ENCODE measurements at places on chromosomes 12 and 14. TPM values are rescaled to one million over a fixed set of nuclear protein-coding genes. Genes with fewer than 3 reads are reported as not detected.

FGF23 gene
- total RNA-seq: not detected

AGAP2 gene
- 2.7 TPM for total RNA-seq

INHBE gene
- not detected for total RNA-seq

DEPDC4 gene
- total RNA-seq: 2.5 TPM

KRT7 gene
- 1.7 TPM for total RNA-seq

UBR7 gene
- total RNA-seq: 23.6 TPM

ASB2 gene
- total RNA-seq: 5.2 TPM

DNA sequence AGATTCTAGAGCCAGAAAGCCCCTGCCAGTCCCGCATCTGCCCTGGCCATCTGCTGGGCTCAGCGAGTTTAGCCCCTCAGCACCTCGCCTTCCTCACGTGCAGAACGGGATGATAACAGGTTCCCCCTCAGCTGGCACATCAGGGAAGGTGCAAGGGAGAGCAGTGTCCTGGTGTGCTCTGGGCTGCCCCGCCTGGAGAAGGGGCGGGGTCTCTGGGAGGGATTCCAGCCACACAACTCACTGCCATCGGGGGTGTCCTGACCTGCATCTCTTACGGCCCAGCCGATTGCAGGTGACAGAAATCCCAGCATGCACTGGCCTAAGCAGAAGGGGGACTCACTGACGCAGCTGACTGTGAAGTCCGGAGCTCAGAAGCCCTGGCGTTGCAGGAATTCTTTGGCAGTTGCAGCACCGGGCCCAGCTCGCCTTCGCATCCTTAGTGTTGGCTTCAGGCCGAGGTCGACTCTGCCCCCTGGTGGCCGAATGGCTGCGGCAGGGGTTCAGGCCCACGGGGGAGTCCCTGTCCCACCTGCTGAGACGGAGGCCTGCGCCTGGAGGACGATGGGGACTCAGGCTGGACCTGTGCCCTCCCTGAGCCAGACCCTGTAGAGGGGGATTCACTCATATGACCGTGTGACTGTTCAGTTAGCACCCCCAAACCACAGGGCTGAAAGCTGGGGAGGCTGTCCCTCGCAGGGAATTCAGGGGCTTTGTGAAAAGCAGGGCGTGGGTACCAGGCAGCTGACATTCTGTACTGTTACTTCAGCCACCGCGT is 178.6 kb downstream of the ADGRD1 start:
- peak; percentile 77 for DNase-seq

- DNase-seq: no peak
Observed at GRCh38 chr12:26092346-26093105, 32.3 kb downstream of the BHLHE41 start.

DNA sequence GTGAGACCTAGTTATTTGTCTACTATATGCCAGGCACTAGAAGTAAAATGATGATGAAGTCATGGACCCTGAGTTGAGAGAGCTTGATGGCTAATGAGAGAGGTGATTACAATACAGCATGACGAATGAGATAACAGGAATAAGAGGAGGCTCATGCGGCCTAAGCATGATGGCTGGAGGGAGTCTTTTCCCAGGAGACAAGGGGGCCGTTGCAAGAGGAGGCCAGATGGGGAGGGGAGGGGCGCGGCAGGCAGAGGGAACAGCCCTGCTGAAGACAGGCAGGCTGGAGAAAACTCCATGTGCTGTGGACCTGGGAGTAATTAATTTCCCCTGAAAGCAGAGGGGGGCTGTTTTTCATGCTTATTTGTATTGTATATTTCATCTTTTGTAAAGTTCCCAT is 144.7 kb upstream of the RFLNA start:
- DNase-seq: no peak

DNA sequence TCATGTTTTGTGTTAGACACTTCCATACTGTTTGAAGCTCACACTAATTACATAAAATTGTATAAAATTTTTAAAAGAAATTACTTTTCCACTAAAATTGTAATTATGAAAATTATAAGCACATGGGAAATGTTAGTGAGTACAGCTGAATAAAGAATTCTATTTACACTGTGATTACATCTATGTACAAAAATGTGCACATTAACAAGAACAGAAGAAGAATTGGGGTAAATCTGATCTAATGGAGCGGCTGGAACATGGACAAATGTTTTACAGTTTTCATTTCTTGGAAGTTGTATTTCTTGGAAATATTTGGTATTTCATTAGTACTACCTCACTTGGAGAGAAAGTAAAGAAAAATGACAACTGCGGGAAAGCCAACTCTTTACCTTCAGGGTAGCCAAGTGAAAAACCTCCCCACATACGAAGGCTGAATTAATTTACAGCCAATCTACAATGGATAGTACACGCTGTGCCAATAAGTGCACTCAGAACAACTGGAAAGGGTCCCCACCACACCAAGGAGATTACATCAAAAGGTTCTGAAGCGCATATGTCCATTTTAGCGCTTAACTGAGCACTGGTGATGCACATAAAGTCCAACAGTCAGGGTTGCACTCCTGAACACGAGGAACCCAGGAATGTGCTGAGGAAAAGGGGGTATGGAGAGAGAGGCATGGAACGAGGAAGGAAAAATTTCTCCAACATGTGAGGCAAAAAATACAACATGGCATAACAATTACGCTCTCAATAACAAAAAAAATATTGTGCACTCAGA is 17.5 kb downstream of the MED13L start:
- DNase-seq: no peak

DNA sequence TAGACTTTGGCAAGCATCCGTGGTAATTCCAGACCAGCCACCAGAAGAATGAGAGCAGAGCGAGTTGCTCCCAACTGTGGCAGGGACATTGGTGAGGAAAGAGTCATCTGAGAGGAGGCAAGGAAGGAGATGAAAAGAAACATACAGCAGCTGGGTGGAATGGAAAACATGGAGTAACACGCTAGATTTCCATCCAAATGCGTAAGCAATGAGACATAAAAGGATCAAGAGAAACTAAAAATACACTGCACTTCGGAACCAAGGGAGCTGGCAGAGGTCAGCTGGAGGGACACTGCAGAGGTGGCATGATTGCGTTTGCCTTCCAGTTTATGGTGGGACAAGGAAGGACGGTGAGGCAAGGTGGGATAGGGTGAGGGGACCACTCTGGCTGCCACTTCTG is 82.9 kb downstream of the DDX51 start:
- DNase-seq: no peak

DNA sequence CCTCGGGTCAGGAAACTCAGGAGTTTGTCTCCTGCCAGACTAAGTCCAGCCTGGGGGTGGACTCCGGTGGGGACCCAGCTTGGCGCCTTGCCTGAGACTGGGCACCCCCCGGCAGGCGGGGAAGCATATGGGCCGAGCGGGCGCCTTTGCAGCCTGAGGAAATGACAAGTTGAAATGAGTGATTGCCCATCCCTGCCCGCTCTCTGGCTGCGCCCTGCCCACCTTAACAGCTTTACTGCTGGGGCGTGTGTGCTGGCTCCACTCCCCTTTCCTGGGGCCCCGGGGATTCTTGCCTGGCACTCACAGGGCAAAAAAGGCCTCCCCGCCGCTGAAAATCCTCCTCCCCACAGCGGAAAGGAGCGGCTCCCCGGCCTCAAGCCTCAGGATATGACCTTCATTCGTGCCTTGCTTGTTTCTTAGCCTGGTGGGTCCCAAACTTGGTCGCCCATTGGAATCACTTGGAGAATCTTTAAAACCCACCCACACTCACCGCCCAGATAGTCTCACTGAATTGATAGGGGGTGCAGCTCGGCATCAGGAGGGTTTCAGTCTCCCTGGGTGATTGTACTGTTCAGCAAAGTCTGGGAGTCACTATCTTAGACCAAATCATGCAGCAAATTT is 1.5 kb downstream of the RFLNA start:
- DNase-seq: peak; percentile 91

- DNase-seq: no peak
Observed at GRCh38 chr12:123001464-123001863, 21.0 kb downstream of the ARL6IP4 start.

- no peak for DNase-seq
Observed at GRCh38 chr12:14431975-14432374, 66.5 kb downstream of the ATF7IP start.

GRCh38 chr14:101884089-101884933 is 80.1 kb upstream of the DYNC1H1 start:
- DNase-seq: no peak

DNA sequence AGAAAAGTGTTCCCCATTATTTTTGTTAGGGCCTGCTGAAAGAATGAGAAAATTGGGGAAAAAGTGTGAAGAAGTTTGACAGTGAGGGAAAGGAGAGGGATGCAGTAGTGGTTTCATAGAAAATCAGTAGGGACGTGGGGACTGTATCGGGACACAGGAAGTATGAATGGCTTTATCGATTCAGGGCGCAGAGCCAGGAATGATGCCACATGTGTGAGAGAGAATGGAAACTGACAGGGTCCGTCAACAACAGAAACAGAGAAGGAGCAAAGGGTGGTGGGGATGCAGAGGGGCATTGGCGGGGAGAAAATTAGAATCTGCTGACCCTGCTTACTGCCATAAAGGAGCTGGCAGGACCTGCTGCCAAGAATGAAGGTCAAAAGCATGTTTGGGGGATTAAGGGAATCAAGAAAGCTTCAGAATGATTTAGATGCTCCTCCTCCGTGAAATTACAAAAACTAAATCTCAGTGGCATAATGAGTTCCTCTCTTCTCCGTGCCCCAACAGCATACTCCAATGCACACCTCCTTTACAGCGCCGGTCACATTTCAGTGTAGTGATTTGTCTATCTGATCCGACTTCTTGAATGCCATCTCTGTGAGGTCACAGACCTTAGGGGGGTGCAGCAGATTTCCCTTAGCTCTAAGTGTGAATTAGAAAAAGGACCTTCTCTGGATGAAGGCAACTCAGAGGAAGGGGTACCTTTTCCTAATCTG is 92.6 kb downstream of the EMP1 start:
- no peak for DNase-seq

- DNase-seq: no peak
Observed at GRCh38 chr12:90280033-90280432, 571.4 kb upstream of the ATP2B1 start.

GRCh38 chr14:22597265-22597664 is 835 bp upstream of the ABHD4 start:
- DNase-seq: no peak

- no peak for DNase-seq
Observed at GRCh38 chr14:23485326-23485725, 15.8 kb downstream of the NGDN start.

DNA sequence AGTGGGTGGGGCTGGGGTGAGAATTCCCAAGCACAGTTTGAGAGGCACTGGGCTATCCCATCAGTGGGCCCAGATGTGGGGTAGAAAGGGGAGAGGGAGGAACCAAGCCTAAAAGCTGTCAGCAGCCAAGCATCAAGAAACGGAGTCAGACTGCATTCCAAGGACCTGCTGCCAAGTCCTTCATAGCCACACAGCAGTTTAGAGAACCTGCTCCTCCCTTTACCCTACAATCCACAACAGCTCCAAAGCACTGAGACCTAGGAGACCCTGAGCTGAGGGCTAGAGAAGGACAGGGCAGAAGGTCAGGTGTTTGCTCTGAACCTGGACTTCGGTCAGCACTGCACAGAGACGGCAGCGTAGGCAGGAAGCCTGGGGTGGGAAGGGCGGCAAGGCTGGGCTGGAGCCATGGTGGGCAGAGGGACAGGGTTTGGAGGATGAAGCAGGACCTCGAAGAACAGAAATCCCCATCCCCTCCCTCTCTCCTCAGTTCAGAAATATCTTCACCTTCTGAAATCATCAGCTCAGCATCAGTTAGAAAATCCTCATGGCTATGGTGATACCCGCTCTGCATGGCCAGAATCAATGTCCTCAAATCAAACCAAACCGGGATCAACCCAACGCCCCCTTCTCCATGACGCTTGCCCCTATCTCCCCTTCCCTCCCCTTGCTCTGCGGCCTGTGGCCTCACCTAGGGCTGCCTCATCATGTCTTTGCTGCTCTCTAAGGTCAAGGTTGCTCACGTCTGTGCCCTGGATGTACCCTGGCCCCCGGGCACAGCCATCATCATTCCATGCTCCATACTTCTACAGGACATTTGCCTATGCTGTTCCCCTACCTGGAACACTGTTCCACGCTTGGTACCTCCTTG is 12.9 kb upstream of the SERPINA4 start:
- DNase-seq: no peak

DNA sequence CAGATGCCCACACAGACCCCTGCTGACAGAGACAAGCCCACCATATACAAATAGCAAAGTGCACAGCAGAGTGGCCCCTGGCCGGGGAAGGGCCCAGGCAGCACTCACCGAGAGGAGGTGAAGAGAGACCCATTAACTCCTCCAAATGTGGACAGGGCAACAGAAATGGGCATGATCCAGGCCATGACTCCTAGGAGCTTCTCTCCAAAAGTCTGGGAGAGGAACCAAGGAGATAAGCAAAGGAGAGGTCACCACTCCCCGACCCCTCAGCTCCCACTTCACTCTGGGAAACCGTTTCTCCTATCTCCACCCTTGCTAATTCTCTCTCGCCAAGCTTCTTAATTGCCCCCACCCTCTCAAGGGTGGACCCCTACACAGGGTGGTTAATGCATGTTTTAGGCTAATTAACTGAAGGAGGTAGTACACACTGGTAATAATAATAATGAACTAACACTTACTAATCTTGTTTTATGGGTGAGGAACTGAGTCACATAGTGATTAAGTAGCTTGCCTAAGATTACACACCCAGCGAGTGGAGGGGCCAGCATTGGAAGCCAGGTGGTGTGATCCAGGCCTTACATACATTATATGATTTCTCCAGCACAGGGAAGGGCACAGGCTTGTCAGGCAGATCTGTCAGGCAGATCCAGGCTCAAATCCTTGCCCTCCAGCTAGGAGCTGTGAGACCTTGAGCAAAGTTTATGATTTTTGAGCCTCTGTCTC is 18.9 kb upstream of the CEBPE start:
- DNase-seq: no peak

- no peak for DNase-seq
Observed at GRCh38 chr12:57461917-57462250, 2.3 kb downstream of the GLI1 start.

GRCh38 chr12:90229407-90230170 is 521.0 kb upstream of the ATP2B1 start:
- no peak for DNase-seq

DNA sequence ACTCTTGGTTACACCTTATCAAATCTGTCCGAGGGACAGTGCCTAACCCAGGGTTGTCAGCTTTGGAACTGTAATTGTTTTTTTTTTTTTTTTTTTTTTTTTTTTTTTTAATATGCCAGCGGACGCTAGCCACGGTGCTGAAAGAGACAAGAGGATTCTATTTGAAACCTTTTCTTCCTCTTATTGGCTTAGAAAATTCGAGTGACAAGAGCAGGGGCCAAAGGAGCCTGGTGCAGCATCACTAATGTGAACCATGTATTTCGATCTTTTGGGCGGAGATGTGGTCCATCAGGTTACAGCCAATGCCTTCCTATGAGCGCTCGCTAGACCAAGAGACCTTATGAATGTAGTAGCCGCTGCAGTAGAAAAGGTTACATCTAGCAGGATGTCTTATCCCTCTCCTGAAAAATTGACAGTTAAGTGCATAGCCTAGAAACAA is 922 bp downstream of the PTPRR start:
- DNase-seq: no peak

All from mucosa of descending colon (tissue), 3 donors.